ENCODE measurements at places on chromosomes 4 and X. TPM values are rescaled to one million over a fixed set of nuclear protein-coding genes. Genes with fewer than 3 reads are reported as not detected.

GRCh38 chrX:148722966-148723365 is 222.5 kb downstream of the AFF2 start:
- DNase-seq: no peak

DNA sequence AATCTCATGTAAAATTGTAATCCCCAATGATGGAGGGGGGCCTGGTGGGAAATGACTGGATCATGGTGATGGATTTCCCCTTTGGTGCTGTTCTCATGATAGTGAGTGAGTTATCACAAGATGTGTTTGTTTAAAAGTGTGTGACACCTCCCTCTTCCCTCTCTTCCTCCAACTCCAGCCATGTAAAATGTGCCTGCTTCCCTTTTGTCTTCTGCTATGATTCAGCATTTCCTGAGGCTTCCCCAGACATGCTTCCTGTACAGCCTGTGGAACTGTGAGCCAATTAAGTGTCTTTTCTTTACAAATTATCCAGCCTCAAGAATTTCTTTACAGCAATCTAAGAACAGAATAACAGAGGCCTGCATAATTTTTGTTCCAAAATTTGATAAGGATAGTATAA is 85.2 kb downstream of the ANAPC10 start:
- no peak for DNase-seq

DNA sequence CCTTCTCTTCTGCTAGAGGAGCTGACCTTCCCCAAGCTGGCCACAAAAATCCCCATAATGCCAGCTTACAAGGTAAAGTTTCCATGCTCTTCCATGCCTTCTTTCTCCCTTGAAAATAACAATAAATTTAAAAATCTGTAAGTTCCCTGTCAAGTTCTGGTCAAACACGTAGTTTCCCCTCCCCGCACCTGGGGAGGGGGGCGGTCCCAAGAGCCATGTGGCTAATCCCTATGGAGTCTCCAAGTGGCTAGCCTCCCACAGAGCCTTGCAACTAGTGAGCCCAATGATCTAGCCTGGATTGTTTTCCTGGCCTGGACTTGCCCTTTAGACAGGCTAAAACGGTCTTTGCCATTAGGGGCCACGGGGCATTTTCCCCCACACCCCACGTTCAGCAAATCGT is 2.1 kb upstream of the NRK start:
- DNase-seq: no peak

DNA sequence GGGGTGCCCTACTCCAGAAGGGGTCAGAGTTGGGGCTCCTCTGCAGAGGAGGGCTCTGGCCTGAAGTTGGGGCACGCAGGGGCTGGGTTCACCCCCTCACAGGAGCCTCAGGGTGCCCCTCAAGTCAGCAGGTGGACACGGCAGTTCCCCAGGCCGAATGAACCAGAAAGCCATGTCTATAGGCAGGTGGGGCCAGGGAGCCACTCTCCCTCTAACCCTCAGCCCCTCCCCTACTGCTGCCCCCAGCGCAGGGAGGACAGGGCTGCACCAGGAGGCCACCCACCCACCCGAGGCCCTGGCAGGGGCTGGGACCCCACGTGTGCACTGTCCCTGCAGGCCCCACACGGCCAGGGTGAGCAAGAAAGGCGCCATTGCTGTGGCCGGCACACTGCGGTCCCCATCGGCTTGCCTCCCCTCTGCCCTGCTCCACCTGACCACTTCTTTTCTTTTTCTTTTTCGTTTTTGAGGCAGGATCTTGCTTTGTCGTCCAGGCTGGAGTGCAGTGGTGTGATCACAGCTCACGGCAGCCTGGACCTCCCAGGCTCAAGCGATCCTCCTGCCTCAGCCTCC is 83.8 kb downstream of the FAM53A start:
- no peak for DNase-seq

- DNase-seq: no peak
These were observed 55.0 kb upstream of the PACRGL start for GRCh38 chr4:20645236-20645635.

GRCh38 chr4:173280998-173281397 is 53.2 kb downstream of the HMGB2 start:
- DNase-seq: no peak

GRCh38 chr4:186643501-186644310 is 80.0 kb downstream of the FAT1 start:
- no peak for DNase-seq

- no peak for DNase-seq
These were observed 35.3 kb upstream of the CXCL8 start for GRCh38 chr4:73705056-73705432.

DNA sequence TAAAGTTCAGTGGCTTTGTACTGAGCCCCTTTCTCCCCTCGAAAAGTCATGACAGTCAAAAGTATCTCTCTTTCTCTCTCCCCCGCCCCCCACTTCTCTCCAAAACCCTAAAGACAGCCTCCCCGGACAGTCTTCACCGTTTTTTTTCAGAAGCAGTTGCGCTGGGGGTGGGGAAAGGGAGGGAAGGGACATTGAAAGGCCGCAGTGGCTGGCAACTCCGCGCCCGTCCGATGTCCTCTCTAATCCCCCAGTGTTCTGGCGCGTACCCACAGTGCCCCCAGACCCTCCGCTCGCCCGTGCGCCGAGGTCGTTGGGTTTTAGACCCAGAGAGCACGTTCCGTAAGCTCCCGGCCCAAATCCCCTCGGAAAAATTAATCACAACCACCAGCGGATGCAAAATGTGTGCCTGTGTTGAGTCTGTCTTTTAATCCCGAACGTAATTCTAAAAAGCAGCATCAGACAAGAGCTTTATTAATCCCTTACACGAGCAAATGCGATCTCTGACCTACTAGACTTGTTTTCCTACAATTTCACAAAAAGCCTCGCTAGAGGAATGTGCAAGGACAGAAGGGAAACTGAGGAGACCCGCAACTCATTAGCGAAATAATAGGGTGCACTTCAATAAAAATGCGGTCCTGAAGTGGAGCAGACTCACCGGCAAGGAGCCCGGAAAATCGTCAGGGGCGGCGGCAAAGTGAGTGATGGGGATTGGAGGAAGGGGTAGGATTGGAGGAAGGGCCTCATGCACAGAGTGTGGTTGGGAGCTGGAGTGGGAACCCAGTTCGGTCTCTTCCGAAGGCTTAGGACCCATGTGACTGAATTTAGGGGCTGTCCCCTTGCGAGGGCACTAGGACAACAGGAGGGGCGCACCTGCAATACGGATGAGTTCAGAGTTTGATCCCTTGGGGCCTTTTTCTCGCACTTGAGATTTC is 12.2 kb upstream of the PRDM8 start:
- no peak for DNase-seq

GRCh38 chrX:32987142-32987541 is 224.2 kb downstream of the DMD start:
- DNase-seq: no peak

DNA sequence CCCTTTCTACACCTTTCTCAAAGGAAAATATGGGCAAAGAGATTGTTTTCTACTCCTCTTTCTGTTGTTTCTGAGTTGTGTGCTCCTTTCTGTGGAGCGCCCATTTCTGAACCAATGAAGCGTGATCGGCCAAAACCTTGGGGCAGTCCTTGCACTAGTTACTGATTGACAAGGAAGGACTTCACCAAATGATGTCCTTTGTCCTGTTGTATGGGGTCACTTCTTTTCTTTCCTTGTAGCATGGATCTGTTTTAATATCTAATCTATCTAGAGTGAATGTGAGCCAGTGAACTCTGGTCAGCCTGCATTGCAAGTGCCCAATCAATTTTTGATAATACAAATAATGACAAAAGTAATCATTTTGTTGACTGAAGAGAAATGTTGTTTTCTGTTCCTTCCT is 94.5 kb downstream of the EGF start:
- no peak for DNase-seq

- DNase-seq: no peak
These were observed 121.5 kb upstream of the ENPEP start for GRCh38 chr4:110354460-110354859.

- DNase-seq: no peak
These were observed 10.0 kb upstream of the OPHN1 start for GRCh38 chrX:68443155-68443868.

DNA sequence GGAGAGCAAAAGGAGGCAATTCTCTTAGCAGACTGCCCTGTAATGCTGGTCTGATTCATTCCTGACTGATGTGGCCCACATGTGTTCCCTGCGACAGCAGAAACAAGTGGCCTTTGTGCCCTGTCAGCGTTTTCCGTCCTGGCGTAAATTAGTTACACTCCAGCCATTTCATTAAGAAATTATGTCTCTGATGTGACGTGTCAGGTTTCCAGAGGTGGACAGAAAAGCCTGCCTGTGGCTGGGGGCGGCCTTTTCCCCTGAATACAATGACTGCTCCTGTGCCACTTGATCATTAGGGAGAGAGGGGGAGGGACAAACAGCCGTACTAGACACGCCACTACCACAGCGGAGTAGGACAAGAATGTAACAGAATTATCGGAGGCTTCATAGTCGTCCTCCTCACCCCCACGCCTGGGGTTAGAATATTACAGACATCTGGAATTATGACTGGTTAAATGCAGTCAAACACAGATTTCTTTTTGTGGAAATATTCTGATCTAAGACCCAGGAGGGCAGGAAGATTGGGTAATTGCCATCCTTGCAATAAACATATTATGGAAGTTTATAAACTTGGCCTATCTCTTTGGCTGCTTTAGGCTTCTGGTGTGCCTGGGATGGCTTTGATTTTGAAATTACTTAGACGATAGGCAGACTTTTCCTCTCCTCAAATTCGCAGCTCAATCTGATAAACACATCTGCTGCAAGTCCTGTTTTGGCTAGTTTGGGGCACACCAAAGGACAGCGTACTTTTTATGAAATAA is 146.2 kb upstream of the BCOR start:
- no peak for DNase-seq

GRCh38 chr4:110480746-110481271 is 4.9 kb downstream of the ENPEP start:
- no peak for DNase-seq

The GSX2 gene
- total RNA-seq: not detected

The NAP1L2 gene
- total RNA-seq: 2.7 TPM

The ARHGEF38 gene
- total RNA-seq: not detected

The MAGEB2 gene
- not detected for total RNA-seq

DNA sequence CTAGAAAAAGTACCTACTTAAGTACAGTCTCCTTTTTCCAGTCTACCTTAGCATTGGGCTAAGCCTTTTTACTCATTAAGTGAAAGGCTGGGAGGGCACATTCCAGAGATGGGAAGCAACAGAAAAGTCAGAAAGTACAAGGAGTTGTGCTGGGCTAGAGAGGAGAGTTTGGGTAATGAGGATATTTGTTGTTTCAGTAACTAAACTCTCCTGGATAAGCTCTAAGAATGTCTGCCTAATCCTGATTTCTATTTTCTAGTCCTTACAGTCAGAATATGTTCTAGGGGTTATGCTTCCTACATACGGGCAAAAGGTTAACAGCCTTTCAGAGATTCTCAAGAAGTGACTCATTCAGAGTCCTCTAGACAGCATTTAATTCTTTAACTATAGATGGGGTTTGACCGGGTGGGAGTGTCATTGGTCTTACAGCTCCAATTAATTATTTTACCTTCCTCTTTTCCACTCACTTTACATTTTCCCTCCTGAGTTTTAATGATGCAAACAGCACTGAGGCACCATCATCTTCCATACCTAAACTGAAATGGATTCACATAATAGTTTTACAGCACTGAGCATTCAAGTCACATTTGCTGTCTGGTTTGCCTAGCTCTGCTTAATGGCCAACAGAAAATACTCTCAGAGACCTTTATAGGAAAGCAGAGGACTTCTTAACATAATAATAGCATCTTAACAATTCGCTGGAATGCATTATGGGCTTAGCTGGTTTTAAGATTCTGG is 42.9 kb downstream of the USP26 start:
- no peak for DNase-seq

DNA sequence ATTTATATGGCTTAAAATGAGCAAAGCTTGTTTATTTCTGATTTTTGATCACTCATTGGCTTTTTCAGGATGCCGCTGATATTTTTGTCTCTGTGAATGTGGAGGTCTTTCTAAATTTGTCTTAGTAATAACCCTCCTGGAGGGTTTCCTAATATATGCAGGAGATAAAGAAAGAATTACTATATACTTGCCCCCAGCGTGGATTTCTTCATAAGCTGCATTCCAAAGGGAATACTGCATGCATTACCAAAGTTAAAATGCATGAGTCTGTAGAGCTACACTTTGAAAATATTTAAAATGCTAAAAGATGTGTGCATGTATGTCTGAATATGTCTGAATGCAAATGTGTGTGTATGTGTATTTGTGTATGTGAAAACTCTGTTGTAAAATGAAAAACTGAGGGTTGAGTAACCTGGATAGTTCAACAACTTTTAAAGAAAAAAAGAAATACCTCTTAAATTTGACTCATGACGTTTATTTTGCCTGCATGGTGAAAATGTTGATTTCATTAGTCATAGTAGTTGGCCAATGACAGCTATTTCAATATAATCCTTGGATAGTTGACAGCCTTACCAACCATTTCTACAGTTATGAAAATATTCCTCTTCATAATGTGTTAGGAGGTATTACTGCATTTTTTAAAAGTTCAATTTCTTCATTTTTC is 113.2 kb upstream of the ZNF827 start:
- DNase-seq: no peak

The IL2RG gene
- total RNA-seq: 197 TPM

DNA sequence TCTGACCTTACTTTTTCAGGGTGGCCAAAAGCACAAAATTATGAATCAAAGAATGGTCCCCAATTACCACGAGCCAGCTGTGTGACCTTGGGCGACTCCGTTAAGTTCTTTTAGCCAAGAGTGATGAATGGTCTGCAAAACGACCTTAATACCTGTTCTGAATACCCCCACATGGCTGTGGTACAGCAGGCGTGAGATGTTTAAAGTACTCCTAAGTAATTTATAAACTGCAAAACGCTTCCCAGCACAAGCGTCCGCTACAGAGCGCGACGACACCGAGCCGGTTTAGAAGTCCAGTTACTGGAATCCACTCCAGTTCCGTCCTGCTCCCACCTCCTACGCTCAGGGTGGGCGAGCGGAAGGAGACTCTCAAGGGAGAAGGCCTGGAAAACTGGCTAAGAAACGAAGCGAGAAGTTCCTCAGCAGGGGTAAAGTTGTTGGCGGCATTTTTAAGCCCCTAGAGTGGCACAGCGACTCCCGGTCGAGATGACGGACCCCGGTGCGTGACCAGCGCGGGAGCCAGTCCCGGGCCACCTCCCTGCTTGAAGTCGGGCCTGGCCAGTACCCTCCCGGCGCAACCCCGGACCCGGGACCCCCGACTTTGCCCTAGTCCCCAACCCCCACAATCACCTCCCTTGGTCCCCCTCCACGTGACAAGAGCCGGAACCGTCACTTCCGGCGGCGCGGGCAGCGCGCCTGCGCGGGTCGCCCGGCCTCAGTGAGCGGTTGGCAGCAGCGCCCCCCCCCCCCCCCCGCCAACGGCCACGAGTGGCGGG is 659 bp upstream of the BMP2K start:
- peak; percentile 90 for DNase-seq

DNA sequence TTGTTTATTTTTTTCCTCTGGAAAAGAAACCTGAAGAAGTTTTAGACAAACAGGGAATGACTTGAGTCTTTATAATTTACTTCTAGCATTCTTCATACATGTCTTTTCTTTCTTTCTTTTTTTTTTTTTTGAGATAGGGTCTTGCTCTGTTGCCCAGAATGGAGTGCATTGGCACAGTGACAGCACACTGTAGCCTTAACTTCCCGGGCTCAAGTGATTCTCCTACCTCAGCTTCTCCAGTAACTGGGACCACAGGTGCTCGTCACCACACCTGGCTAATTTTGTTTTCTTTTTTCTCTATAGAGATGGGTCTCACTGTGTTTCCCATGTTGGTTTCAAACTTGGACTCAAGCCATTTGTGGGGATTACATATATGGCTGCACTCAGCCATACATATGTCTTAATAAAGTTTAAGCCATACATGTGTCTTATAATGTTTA is 71.8 kb downstream of the RAPGEF2 start:
- DNase-seq: no peak
